ENCODE measurements at places on chromosomes 7 and 10.

DNA sequence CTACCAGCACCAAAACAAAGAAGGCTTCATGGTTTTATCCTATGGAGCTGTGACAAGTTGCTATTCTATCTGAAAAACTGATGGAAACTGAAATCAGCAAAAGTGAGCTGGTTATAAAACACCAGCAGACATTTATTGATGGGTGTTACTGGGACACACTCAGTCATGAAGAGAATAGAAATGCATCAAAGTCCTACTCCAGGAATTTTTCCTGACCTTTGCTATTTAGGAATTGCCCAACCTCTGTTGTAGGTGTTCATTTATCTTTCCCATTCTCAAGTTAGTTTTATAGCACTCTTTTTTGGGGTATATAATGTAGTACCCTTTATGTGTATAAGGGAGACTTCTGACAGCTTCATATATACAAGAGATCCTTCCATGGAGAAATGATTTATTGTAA lies 533.2 kb downstream of the REEP3 start:
- DNase-seq = no peak

DNA sequence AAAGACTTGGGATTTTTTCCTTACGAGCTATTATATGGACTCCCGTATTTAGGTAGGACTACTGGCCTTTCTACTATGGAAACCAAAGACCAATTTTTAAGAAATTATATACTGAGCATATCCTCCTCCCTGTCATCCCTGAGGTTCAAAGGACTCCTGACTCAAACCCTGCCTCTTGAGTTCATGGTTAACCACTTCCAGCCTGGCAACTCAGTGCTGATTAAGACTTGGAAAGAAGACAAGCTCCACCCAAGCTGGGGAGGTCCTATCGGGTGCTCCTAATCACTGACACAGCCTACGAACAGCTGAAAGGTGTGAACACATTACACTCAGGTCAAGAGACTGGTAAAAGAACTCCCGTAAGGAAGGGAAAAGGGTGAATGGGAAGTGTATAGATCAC lies 66.8 kb downstream of the LYZL2 start:
- no peak for DNase-seq

GRCh38 chr7:116802746-116803152 lies 59.6 kb upstream of the CAPZA2 start:
- DNase-seq = peak; percentile 9

DNA sequence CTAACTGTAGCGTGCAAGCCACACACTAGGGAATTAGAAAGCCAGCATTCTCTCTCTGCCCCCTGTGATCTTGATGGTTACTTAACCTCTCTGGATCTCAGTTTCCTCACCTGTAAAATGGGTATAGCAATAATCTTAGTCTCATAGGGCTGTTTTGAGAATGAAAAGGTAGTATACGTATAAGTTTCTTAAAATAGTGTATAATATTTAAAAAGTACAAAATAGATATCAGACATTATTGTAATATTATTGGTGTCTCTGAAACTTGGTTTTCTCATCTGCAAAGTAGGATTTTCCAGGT lies 80.4 kb downstream of the CHN2 start:
- no peak for DNase-seq

- DNase-seq = no peak
These were observed 68.4 kb upstream of the PDCD4 start for GRCh38 chr10:110803239-110803749.

- DNase-seq = no peak
These were observed 237.8 kb downstream of the KIAA1217 start for GRCh38 chr10:24446739-24447138.

GRCh38 chr10:71178880-71179279 lies 33.5 kb upstream of the UNC5B start:
- DNase-seq = no peak

- DNase-seq = no peak
These were observed 8.7 kb downstream of the VIPR2 start for GRCh38 chr7:159136013-159136412.

DNA sequence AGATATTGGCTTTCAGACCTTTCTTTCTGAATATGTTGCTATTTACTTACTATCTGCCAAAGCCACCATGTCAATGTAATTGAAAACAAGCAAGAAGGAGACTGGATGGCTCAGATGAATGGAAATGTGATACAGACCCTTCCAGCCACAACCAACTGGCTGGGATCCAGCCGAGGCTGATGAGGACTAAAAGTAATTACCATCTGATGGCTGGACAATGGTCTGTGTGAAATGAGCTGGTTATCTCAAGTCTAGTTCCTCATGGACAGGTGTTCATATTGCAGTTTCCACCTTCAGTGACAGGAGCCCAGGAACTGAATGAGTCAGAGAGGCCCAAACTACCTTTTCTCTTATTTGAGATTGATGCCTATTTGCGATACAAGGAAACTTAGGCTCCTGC lies 267.5 kb downstream of the GATA3 start:
- no peak for DNase-seq

GRCh38 chr10:60732807-60733516 lies 45.3 kb upstream of the CDK1 start:
- DNase-seq = no peak

- no peak for DNase-seq
These were observed 12.1 kb downstream of the SLC16A12 start for GRCh38 chr10:89523274-89523673.

DNA sequence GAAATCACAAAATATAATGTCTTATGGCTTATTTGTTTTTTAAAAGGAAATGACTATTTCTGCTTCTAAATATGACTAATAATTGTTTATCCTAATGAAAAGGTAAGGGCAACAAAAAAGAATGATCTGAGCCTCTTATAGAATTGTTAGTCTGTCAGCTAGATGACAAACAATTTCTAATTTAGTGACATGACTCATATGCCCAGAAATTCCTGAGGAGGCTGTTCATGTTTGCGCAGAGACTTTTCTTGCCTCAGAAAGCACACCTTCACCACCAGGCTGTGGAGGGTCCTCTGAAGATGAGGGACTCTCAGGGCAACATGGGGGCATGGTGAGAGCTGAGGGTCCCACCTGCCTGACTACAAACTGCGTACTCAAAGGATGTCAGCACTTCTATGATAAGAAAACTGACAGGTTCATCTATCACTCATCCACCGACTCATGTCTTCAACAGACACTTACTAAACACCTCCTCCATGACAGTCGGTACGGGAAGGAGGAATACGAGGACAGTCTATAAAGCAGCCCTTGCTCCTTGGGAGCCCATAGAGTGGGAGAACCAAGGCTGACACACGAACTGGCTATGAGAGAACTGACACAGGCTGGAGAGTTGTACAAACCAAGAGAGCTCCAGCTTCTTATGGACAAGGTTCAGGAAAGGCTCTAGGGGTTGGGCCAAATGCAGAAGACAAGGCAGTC lies 102.0 kb downstream of the PKD1L1 start:
- DNase-seq = no peak

- no peak for DNase-seq
These were observed 57.0 kb upstream of the CDCA7L start for GRCh38 chr7:22002726-22003125.

DNA sequence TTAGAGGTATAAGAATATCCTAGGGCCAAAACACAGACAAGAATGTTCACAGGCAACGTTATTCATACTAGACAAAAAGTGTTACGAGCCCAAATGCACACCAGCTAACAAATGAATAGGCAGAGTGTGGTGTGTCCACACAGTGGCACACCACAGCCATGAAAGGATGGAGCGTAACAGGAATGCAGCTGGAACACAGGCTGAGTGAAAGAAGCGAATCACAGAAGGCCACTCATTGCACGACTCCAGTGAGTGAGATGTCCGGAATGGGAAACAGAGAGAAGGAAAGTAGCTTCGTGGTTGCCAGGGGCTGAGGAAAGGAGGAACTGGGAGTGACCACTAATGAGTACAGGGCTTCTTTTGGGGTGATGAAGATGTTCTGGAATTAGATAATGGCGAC lies 198.8 kb downstream of the TNS3 start:
- DNase-seq = no peak

DNA sequence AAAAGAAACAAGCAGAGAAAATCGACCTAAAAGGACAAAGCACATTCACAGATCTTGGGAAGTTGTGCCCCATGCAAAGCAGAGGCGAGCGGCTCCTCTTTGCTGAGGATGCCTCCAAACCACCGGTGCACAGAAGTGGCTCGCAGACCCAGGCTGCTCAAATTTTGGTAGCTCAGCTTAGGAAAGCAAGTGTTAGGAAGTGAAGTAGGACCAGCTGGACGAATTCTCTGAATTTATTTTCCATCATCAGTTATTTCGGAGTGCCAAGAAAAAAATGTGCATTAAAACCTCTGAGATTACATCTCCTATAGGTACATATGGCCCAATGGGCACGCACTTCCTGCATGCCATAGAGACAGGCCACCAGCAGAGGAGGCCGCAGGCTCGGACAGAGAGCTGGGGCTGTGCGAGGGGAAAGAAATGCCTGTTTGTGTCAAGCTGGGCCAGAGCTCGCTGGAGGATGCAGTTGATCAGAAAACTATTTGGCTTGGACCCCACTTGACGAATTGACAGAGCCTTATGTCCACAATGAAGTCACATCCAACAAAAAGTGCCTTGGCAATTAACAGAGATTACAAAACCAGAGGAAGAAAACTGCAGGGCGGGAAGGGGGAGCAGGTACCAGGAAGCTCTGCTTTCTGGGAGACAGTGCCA lies 122.3 kb upstream of the LYZL2 start:
- DNase-seq = peak; percentile 81

- DNase-seq = no peak
These were observed 2.4 kb upstream of the CYP3A43 start for GRCh38 chr7:99825452-99825851.

DNA sequence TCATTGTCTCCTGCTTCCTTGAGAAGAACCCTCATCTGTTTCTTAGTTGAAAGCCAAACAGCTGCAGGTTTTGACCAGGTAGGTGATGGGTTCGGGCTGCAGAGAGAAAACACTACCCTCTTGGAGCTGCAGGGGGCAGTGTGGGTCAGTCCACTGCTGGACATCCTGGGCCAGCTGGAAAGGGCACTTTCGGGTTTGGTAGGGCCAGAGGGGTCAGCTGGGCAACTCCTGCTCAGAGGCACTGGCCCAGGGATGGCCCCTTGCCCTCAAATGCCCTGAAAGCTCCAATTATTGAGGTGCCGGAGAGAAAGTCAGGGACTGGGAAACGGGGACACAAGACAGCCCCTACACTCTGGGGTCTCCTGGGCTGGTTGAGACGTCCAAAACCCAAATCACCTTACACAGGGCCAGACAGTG lies 90.7 kb downstream of the MKI67 start:
- DNase-seq = no peak

GRCh38 chr10:116511365-116511764 lies 34.4 kb upstream of the PNLIP start:
- DNase-seq = no peak

GRCh38 chr7:30634193-30634626 lies 39.5 kb downstream of the GARS1 start:
- no peak for DNase-seq

GRCh38 chr7:29319719-29320521 lies 125.3 kb downstream of the CHN2 start:
- DNase-seq = no peak

DNA sequence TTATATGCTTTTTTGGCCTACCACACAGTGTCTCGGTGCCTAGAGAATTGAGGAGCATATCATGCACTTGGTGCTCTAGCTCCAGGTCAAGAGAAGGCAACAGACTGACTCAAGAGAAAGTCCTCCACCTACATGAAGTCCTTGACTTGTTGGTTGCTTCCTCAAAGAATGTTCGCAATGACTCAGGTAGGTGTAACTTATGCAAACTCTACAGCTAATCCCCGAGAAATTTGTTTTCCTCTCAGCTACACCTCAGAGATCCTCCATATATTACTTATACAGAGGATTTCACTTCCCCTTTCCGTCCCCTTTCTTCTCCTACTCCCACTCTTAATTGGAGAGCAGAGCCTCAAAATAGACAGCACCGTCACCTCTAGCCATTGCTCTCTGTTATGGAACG lies 1013.1 kb downstream of the KCNMA1 start:
- no peak for DNase-seq

GRCh38 chr10:43293677-43294057 lies 26.8 kb upstream of the RASGEF1A start:
- no peak for DNase-seq

DNA sequence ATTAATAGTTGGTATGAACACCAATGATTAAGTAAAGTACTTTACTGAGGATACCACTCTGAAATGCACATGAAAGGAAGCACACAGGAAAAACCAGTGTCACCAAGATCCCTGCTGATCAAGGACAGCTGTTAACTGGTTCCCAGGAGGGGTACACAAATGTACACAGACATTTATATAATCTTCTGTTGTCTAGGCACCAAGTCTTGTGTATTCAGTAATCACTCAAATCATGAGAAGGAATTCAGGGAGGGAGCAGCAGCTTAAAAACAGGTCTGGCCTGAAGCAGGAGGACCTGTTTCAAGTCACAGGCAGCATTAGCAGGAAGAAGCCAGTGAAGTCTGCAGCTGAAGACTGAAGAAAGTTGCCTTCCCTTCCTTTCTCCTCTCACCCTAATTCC lies 18.7 kb downstream of the MPP7 start:
- DNase-seq = no peak

GRCh38 chr10:109650228-109650627 lies 273.1 kb downstream of the XPNPEP1 start:
- no peak for DNase-seq

DNA sequence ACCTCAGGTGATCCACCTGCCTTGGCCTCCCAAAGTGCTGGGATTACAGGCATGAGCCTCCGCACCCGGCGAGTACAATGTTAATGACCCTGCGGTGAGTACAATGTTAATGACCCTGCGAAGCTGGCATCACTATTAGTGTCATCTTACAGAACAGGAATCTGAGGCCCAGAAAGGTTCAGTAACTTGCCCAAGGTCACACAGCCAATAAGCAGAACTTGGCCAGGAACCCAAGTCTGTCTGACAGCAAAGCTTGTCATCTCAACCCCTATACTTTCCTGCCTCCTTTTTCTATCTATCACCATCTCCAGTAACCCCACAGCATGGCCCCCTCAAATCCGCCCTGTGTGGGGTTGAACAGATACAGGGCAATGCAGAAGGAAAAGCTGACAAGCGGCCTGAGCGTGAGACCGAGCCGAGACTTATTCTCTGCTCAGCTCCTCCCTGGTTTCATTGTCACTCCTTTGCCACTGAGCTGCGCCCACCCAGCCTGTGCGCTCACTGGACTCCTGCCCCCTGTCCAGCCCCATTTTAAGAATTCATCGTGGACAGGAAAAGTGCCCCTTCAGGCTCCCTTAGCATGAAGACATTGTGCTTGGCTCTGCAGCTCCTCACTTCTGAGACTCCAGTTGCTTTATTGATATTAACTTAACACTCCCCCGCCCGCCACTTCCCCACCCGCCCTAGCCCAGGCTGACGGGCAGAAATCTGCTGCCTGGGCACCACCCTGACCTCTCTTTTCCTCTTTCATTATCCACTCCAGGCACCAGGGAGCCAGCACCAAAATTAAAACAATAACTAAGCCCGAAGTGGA lies 58.1 kb upstream of the LBX1 start:
- no peak for DNase-seq

- DNase-seq = no peak
These were observed 4.3 kb downstream of the KCNH2 start for GRCh38 chr7:150973571-150974451.

- DNase-seq = no peak
These were observed 9.7 kb downstream of the CREM start for GRCh38 chr10:35136263-35136815.

All from NCI-H446 (cell line).